ENCODE measurements at places on chromosomes 11 and 22. TPM values are rescaled to one million over a fixed set of nuclear protein-coding genes. Genes with fewer than 3 reads are reported as not detected.

The CDC42EP1 gene
- total RNA-seq = not detected

The OR52I1 gene
- total RNA-seq = not detected

DNA sequence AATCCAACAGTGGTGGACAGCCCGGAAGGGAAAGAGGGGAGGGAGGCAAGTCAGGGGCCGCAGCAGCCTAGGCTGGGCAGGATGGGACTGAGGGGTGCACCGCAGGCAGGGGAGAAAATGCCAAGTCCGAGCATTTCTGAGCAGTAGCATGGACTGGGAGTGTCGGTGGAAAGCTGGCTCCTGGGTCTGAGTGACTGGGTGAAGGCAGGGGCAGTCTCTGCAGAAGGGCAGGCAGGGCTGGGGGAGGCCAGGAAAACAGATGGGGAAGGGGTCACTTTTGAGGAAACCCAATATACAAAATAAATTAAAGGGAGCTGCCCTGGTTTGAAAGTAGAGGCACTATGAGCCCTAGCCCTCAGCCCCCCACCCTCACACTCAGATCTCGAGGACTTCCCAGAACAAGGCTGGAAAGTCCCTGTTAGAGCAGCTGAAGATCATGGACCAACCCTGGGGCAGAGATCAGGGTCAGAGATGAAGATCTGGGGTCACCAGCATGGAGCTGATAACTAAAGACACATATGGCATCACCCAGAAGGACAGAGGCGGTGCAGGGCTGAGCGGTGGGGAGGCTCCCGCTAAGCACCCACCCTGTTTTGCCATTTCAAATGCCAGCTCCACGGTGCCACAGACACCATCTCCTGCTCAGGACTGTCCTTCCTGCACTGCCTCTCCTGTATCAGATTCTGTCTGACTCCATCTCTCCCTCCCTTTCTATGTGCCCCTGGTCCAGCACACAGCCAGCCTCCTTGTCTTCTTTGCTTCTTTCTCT is 32.4 kb upstream of the ETS1 start:
- H3K27ac ChIP-seq = peak overlapping the region; percentile 9
- peak; percentile 43 for DNase-seq
- H3K4me3 ChIP-seq = no peak overlapping the region
- no peaks in the 10 kb centered on the region for H3K36me3 ChIP-seq
- peaks cover 41% of the 10 kb centered on the region for H3K4me1 ChIP-seq
- H3K27me3 ChIP-seq = no peaks in the 10 kb centered on the region

DNA sequence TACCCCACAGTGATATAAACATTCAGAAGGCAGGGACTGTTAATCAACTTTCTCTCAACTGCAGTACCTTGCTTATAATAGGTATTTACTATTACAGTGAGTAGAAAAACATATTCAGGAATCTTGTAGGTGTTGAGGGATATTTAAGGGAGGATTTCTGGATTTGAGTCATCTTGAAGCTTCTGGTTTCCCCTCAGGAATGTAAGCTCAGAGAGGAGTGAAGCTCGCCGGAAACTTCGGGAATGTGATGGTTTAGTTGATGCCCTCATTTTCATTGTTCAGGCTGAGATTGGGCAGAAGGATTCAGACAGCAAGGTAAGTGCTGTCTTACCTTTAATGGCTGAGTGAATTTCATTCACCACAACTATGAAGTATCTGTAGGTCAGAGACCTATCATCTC is 42.9 kb downstream of the CTNND1 start:
- no peaks in the 10 kb centered on the region for H3K27me3 ChIP-seq
- no peak overlapping the region for H3K27ac ChIP-seq

- H3K27ac ChIP-seq = no peak overlapping the region
- no peak overlapping the region for H3K4me3 ChIP-seq
- no peaks in the 10 kb centered on the region for H3K27me3 ChIP-seq
- H3K36me3 ChIP-seq = no peaks in the 10 kb centered on the region
These were observed 514.7 kb upstream of the CHORDC1 start for GRCh38 chr11:90737444-90738050.

All from CD4-positive, alpha-beta T cell (primary cell).